ENCODE measurements at places on chromosomes 1 and 21.

DNA sequence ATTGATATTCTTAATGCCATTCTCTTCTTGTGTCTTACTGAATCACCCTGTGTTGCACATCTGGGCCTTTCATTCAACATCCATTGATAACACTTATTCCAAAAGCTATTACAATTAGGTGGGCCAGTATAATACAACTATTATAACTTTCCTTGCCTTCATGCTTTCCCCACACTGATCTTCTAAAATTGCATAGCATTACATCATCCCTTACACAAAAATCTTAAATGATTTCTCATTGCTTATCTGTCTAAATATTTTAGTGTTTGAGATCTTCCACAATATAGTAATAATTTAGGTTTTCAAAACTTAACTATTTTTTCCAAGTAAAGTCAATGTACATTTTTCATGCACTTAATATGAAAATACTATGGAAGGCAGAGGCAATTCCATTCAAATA lies 1634.1 kb downstream of the PLA2G4A start:
- no peaks in the 10 kb centered on the region for H3K4me1 ChIP-seq
- H3K27ac ChIP-seq: no peak overlapping the region
- H3K36me3 ChIP-seq: no peaks in the 10 kb centered on the region
- H3K27me3 ChIP-seq: no peaks in the 10 kb centered on the region
- H3K4me3 ChIP-seq: no peak overlapping the region

DNA sequence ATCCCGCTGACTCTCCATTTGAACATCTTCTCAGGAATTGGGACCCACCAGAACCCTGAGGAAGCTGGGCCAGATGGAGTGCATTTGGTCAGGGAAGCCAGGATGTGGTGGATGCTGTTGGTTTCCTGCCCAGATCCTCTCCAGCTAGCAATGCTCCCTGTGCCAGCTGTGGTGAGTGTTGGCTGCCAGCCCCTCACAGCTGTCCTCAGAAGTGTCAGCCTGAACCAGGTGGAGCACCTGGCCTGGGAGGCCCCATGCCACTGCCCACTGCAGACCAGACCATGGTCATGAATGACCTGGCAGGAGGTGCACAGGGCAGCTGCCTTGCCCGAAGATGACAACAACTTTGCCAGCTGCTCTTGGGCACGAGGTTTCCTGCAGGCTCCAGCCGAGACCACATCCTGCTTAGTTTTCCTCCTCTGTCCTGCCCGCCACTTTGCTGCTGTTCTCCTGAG lies 54.4 kb downstream of the PRSS38 start:
- H3K4me1 ChIP-seq: no peaks in the 10 kb centered on the region
- DNase-seq: no peak
- H3K27me3 ChIP-seq: no peaks in the 10 kb centered on the region
- no peaks in the 10 kb centered on the region for H3K36me3 ChIP-seq
- no peak overlapping the region for H3K27ac ChIP-seq
- H3K4me3 ChIP-seq: no peak overlapping the region

DNA sequence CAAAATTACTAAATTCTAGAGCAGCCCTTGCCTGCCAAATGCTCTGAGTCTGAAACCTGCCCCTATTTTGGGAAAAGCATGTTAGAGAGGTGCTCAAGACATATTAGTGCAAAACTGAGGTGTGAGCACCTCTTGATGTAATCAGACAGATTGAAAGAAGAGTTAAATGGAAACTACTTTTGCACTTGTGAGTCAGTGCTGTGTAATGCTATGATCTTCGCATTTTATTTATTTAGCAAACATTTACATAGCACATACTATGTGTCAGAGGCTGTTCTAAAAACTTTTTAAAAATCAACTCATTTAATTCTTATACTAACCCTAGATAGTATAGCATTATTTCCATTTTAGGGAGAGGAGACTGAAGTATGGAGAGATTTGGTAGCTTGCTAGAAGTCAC lies 138.1 kb downstream of the ELAVL4 start:
- no peak overlapping the region for H3K4me3 ChIP-seq
- H3K4me1 ChIP-seq: peaks cover 67% of the 10 kb centered on the region
- no peaks in the 10 kb centered on the region for H3K27me3 ChIP-seq
- no peaks in the 10 kb centered on the region for H3K36me3 ChIP-seq
- H3K27ac ChIP-seq: no peak overlapping the region

GRCh38 chr1:91742848-91743292 lies 143.1 kb downstream of the TGFBR3 start:
- H3K36me3 ChIP-seq: no peaks in the 10 kb centered on the region
- H3K4me3 ChIP-seq: no peak overlapping the region
- 0 out of 2 replicates have a peak, but pooled peaks cover 2% of the 10 kb centered on the region for H3K27me3 ChIP-seq

DNA sequence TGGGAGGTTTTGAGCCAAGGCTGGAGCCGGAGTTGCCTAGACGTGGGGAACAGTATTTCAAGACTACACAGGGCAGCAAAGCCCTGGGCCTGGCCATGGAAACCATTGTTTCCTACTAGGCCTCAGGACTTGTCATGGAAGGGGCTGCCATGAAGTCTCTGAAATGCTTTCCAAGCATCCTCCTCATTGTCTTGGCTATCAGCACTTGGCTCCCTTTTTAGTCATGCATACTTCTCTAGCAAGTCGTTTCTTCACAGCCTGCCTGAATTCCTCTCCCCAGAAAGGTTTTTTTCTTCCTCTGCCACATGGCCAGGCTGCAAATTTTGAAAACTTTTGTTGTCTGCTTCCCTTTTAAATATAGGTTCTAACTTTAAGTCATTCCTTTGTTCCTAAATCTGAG lies 406.6 kb upstream of the TMPRSS15 start:
- H3K36me3 ChIP-seq: no peaks in the 10 kb centered on the region
- no peak for DNase-seq
- no peaks in the 10 kb centered on the region for H3K4me1 ChIP-seq
- H3K4me3 ChIP-seq: no peak overlapping the region
- H3K27me3 ChIP-seq: no peaks in the 10 kb centered on the region

GRCh38 chr1:81699234-81699633 lies 101.5 kb upstream of the ADGRL2 start:
- no peak for DNase-seq
- H3K36me3 ChIP-seq: no peaks in the 10 kb centered on the region
- H3K4me3 ChIP-seq: no peak overlapping the region
- H3K4me1 ChIP-seq: no peaks in the 10 kb centered on the region

DNA sequence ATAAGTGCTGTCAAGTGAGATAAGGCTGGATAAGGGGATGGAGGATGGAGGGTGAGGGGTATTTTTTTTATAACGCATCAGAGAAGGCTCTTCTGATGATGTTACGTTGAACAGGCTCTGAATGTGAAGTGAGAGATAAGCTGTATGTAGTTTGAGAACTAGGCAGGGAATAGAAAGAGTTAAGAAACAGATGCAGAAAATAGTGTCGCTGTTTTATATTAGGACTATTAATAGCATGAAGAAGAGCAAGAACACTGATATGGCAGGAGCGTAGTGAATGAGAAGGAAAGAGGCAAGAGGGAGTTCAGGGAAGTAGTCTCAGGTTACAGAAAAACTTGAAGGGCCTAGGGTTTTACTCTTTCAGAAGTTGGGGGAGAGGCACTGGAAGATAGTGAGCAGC lies 59.8 kb downstream of the GPR88 start:
- H3K36me3 ChIP-seq: no peaks in the 10 kb centered on the region
- no peak overlapping the region for H3K27ac ChIP-seq
- no peak for DNase-seq
- no peak overlapping the region for H3K4me3 ChIP-seq
- no peaks in the 10 kb centered on the region for H3K4me1 ChIP-seq

DNA sequence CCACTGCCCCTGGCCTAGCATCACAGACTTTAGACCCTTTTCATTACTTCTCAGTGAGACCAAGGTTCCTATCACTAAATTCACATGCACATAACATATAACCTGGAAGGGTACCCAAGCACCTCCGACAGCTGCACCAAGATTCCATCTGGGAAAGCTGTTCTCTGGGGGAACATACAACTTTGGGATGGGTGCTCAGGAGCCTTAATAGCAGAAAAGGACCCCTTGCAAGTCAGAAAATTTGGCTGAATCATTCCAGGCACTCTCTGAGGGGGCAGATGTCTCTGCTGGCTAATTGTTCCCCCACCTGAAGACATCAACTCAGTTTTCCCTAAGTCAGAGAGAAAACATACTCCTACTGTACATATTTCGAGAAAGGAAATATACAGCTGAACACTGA lies 41.3 kb upstream of the PSEN2 start:
- no peak overlapping the region for H3K27ac ChIP-seq
- no peaks in the 10 kb centered on the region for H3K36me3 ChIP-seq
- H3K27me3 ChIP-seq: no peaks in the 10 kb centered on the region
- peaks cover 32% of the 10 kb centered on the region for H3K4me1 ChIP-seq

DNA sequence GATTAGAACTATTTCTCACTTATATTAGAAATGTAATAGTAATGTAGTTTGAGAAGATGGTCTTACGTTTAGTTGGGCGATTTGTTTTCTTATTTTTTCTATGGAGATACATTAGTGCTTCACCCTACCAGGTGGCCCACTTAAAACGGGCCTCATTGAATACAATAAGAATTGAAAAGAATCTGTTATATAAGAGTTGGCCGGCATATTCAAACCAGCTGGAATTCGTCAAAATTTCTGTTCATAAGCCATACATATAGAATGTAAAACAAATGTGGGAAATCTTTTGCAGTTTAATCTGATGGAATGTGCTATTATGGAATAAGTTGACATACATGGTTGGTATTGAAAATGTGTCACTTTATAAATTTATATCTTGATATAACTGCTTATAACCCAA lies 96.4 kb upstream of the C1orf105 start:
- no peak overlapping the region for H3K4me3 ChIP-seq
- no peak for DNase-seq
- no peaks in the 10 kb centered on the region for H3K27me3 ChIP-seq
- H3K4me1 ChIP-seq: no peaks in the 10 kb centered on the region
- H3K36me3 ChIP-seq: no peaks in the 10 kb centered on the region
- no peak overlapping the region for H3K27ac ChIP-seq

DNA sequence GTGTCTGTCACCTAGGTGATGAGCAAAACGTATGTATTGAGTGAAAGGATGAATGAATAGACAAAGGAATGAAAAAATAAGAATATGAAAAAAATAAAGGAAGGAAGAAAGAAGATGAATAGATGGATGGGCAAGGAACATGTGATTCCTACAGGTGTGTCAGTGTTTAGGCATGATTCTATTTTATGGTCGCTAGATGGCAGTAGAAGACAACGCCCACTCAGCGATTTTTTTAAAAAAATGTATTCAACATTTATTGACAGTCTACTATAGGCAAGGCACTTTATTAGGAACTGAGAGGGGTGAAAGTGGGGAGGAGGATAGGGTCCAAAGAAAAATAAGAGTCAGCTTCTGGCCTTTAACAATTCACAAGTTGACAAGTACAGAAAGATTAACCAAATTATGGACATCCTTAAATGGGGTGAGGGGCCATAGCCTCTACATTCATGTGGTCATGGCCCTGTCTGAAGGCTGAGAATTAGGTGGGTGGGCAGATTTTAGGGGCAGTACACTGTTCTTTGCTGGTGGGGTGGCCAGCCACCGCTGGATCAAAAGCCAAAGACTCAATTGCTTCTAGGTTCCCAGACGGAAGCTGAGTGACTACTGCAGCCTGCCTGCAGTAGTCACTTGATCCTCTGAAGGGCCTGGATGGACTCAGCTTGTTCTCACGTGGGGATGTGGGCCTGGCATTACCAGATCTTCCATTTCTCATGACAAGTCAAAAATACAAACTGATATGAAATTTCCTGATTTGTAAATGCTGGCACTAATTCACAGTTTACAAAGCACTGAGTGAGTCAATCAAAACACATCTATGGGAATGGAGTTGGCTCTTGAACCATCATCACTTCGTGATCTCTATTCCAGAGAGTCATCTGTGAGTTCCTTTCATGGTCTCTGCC lies 83.9 kb downstream of the FASLG start:
- peak; percentile 85 for DNase-seq
- no peaks in the 10 kb centered on the region for H3K36me3 ChIP-seq
- no peak overlapping the region for H3K27ac ChIP-seq
- H3K4me1 ChIP-seq: peaks cover 26% of the 10 kb centered on the region
- no peak overlapping the region for H3K4me3 ChIP-seq
- no peaks in the 10 kb centered on the region for H3K27me3 ChIP-seq

DNA sequence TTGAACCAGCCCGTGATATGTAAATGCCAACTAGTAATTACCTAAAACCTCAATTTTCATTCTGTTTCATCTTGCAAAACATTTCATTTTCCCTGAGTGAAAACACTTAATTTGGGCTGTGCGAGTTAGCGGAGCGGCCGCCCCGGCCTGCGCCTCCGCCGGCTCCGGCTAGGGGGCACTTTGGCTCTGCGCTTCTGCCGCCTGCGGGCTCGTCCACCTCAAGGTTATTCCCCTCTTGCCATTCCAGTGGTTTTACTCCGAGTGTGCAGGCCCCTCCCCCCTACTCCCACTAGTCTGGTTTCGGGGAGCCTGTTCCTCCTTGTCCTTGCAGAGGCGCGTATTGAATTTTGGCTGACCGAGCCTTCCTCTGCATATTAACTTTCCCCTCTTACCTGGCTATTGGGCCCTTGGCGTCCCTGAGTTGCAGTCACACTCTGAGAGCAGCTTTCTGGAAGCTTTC lies 55.6 kb downstream of the PEX14 start:
- H3K27me3 ChIP-seq: no peaks in the 10 kb centered on the region
- H3K27ac ChIP-seq: no peak overlapping the region
- no peak overlapping the region for H3K4me3 ChIP-seq

DNA sequence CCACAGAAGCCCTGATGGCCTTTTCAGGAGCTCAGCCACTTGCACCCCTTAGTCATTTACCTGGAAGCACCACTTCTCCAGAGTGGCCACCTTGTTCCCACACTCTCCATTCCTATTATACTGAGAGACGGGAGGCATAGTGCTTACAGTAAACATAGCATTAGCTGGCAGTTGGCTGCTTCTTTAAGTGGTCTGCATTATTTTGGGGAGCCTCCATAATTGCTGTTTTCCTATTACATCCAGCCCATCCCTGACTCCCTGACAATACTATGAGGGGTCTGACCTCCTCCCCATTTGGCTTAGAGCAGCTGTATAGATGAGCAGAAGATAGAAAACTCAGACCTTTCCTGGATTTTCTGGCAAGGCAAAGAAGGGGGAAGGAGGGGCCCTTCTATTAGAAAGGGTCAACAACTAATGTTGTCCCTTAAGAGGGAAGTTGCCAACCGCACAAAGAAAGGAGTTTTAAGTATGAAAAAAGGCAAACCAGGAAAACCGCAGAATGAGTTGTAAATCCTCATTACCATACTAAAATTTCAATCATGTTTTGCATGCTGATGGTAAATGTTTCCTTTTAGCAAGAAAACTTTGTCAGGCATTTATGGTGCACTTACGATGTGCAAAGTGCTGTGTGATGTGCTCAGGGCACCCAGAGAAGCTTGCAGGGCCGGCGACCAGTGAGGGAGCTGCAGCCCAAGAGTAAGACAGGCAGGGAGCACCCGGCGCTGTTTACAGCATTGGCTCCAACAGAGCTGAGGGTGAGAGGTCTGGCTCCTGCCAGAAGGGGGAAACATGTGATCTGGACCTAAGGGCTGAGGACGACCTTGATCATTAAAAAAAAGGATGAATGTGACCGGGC lies 167.3 kb downstream of the ZZZ3 start:
- H3K36me3 ChIP-seq: no peaks in the 10 kb centered on the region
- H3K4me3 ChIP-seq: no peak overlapping the region
- peak; percentile 61 for DNase-seq
- H3K27ac ChIP-seq: no peak overlapping the region

- H3K4me3 ChIP-seq: no peak overlapping the region
- no peaks in the 10 kb centered on the region for H3K4me1 ChIP-seq
- no peak overlapping the region for H3K27ac ChIP-seq
- H3K27me3 ChIP-seq: no peaks in the 10 kb centered on the region
- no peak for DNase-seq
Measured at GRCh38 chr1:22471610-22472009, 20.0 kb downstream of the ZBTB40 start.
